Vagina (tissue), 2 donors: ENCODE measurements at places on chromosomes 1 and 21. TPM values are rescaled to one million over a fixed set of nuclear protein-coding genes. Genes with fewer than 3 reads are reported as not detected.
A peak's percentile ranks its signal among the peaks of the same experiment; 100 is the strongest.

- no peak overlapping the region for H3K4me3 ChIP-seq
- H3K36me3 ChIP-seq, result peaks cover 45% of the 10 kb centered on the region
- H3K27me3 ChIP-seq, result no peaks in the 10 kb centered on the region
- DNase-seq, result no peak
Measured at GRCh38 chr1:41003127-41003639, 18.3 kb downstream of the SLFNL1 start.

GRCh38 chr1:18109756-18110597 lies 2.4 kb downstream of the IGSF21 start:
- H3K4me3 ChIP-seq, result peak overlapping the region; percentile 19
- no peak overlapping the region for H3K27ac ChIP-seq
- peaks cover 14% of the 10 kb centered on the region for H3K27me3 ChIP-seq
- H3K4me1 ChIP-seq, result peaks cover 40% of the 10 kb centered on the region

- no peak overlapping the region for H3K27ac ChIP-seq
- no peaks in the 10 kb centered on the region for H3K36me3 ChIP-seq
- H3K27me3 ChIP-seq, result no peaks in the 10 kb centered on the region
- no peak for DNase-seq
Measured at GRCh38 chr1:174480324-174480723, 32.6 kb downstream of the GPR52 start.

- no peak for DNase-seq
- H3K4me1 ChIP-seq, result peaks cover 13% of the 10 kb centered on the region
- H3K27me3 ChIP-seq, result no peaks in the 10 kb centered on the region
- no peak overlapping the region for H3K27ac ChIP-seq
Measured at GRCh38 chr1:50605186-50605875, 182.1 kb upstream of the DMRTA2 start.

GRCh38 chr1:211874521-211875347 lies 44.2 kb upstream of the LPGAT1 start:
- no peak overlapping the region for H3K4me3 ChIP-seq
- no peak for DNase-seq
- no peaks in the 10 kb centered on the region for H3K4me1 ChIP-seq
- H3K27ac ChIP-seq, result no peak overlapping the region
- no peaks in the 10 kb centered on the region for H3K36me3 ChIP-seq

DNA sequence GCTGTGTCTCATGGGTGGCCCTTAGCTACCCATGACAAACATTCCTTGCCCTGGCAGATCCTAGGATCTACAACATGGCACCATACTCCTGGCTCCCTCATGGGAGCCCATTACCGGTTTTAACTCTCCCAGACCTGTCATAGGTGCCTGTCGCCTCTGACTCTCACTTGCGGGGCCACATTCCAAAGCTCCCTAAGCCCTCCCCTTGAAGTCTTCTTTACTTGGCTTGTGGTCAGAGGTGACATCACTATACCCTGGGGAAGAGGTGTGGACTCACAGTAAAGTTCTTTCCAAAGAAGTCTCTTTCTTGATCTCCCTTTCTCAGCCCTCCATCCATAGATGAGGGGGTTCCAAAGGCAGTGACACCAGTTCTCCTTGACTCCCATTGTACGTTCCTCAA lies 5.4 kb upstream of the SLAMF9 start:
- H3K4me1 ChIP-seq, result peaks cover 24% of the 10 kb centered on the region
- DNase-seq, result no peak
- H3K36me3 ChIP-seq, result no peaks in the 10 kb centered on the region
- no peak overlapping the region for H3K27ac ChIP-seq

- no peak for DNase-seq
- H3K4me1 ChIP-seq, result no peaks in the 10 kb centered on the region
- H3K27ac ChIP-seq, result no peak overlapping the region
- H3K36me3 ChIP-seq, result peaks cover 32% of the 10 kb centered on the region
- H3K4me3 ChIP-seq, result no peak overlapping the region
- H3K27me3 ChIP-seq, result no peaks in the 10 kb centered on the region
Measured at GRCh38 chr1:62467092-62467491, 30.2 kb downstream of the USP1 start.

GRCh38 chr1:76115171-76115570 lies 40.6 kb downstream of the ST6GALNAC3 start:
- H3K27me3 ChIP-seq, result no peaks in the 10 kb centered on the region
- H3K36me3 ChIP-seq, result no peaks in the 10 kb centered on the region
- no peak for DNase-seq
- H3K4me1 ChIP-seq, result no peaks in the 10 kb centered on the region

- no peaks in the 10 kb centered on the region for H3K36me3 ChIP-seq
- no peak for DNase-seq
- H3K4me1 ChIP-seq, result no peaks in the 10 kb centered on the region
- H3K27me3 ChIP-seq, result no peaks in the 10 kb centered on the region
Measured at GRCh38 chr21:18354947-18355346, 48.6 kb downstream of the TMPRSS15 start.

DNA sequence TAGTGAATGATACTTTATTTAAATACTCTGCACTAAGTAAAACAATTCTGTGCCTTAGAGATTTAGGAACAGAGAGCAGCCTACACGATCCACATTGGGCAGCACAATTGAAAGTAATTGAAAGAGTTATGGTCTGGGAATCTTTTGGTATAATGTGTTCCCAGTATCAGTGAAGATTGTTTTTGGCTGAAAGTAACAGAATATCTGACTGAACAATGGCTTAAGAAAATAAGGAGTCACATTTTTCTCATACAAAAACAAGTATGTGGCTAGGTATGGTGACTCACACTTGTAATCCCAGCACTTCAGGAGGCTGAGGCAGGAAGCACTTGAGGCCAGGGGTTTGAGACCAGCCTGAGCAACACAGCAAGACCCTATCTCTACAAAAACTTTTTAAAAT lies 306.2 kb downstream of the NFIA start:
- no peaks in the 10 kb centered on the region for H3K27me3 ChIP-seq
- H3K4me1 ChIP-seq, result no peaks in the 10 kb centered on the region
- peaks cover 13% of the 10 kb centered on the region for H3K36me3 ChIP-seq
- H3K4me3 ChIP-seq, result no peak overlapping the region

DNA sequence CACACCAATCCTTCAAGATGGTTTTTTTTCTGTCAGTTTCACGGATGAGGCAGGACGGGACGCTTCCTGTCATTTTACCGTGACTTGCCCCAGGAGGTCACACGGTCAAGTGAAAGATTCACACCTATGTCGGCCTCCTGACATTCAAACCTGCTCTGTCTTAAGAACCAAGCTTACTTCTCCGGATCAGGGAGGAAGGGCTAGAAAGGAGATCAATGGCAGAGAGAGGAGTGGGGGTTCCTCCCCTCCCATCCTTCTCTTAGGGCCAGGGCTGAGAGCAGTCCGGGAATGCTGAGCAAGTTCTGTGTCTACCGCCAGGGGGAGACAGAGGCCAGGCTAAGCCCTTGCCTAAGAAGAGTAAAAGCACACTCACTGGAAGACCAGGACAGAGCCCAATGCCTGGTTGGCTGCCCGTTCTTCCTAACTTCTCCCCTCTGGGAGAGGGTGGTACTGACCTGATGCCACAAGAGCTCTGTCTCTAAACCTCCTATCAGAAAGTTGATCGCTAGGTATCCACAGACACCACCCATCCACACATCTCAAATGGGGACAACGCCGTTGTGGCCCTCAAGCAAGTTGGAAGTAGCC lies 1.1 kb upstream of the PPM1J start:
- no peak for DNase-seq
- peaks cover 31% of the 10 kb centered on the region for H3K4me1 ChIP-seq
- H3K4me3 ChIP-seq, result peak overlapping the region; percentile 74

DNA sequence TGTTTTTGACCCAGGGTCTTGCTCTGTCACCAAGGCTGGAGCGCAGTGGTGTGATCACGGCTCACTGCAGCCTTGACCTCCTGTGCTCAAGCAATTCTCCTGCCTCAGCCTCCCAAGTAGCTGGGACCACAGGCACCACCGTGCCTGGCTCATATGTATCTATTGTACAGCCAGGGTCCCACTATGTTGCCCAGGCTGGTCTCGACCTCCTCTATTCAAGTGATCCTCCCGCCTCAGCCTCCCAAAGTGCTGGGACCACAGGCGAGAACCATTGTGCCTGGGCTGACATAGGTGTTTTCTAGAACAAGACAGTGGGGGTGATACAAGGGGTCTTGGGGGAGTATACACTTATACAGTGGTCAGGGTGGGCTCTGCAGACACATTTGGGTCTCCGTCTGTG lies 17.5 kb downstream of the FTCD start:
- DNase-seq, result no peak
- no peaks in the 10 kb centered on the region for H3K27me3 ChIP-seq
- no peaks in the 10 kb centered on the region for H3K36me3 ChIP-seq
- H3K4me1 ChIP-seq, result no peaks in the 10 kb centered on the region
- no peak overlapping the region for H3K27ac ChIP-seq
- H3K4me3 ChIP-seq, result no peak overlapping the region

- no peaks in the 10 kb centered on the region for H3K36me3 ChIP-seq
- H3K4me1 ChIP-seq, result peaks cover 7% of the 10 kb centered on the region
- no peak for DNase-seq
- H3K27me3 ChIP-seq, result no peaks in the 10 kb centered on the region
- H3K27ac ChIP-seq, result no peak overlapping the region
- no peak overlapping the region for H3K4me3 ChIP-seq
Measured at GRCh38 chr1:171717062-171717718, 24.7 kb downstream of the VAMP4 start.

DNA sequence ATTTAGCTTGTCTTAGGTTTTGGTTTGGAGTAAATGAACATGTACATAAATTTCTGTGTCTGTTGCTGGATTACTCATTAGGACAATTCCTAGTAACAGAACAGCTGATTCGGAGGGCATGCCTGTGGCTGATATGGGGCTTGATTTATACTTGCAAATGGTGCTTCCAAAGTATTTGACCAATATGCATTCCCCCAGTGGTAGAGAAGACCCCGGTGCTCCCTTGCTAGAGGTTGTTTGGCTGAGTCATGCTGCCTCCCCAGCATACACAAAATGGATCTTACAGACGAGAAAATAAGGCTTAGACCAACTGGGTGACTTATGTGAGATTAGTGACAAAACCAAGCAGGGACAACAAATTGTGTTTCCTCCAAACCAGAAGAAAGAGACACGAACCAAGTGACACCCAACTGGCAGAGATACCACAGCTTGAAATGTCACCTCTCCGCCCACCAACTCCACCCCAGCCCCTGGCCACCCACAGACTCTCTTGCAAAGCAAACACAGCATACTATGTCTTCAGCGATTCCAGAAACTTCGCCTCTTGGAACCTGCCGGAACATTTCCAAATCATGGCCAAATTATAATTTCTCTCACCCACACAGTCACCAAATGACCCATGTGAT lies 75.9 kb upstream of the ETS2 start:
- no peaks in the 10 kb centered on the region for H3K27me3 ChIP-seq
- no peak for DNase-seq
- no peak overlapping the region for H3K27ac ChIP-seq
- H3K4me3 ChIP-seq, result no peak overlapping the region
- H3K36me3 ChIP-seq, result no peaks in the 10 kb centered on the region

GRCh38 chr1:182085726-182086125 lies 24.2 kb upstream of the ZNF648 start:
- H3K4me3 ChIP-seq, result no peak overlapping the region
- DNase-seq, result no peak
- no peaks in the 10 kb centered on the region for H3K27me3 ChIP-seq
- H3K4me1 ChIP-seq, result peaks cover 43% of the 10 kb centered on the region
- peak overlapping the region; percentile 28 for H3K27ac ChIP-seq
- H3K36me3 ChIP-seq, result no peaks in the 10 kb centered on the region

GRCh38 chr1:162670928-162671663 lies 38.8 kb downstream of the DDR2 start:
- no peaks in the 10 kb centered on the region for H3K27me3 ChIP-seq
- DNase-seq, result no peak
- peak overlapping the region; percentile 74 for H3K27ac ChIP-seq
- peaks cover 48% of the 10 kb centered on the region for H3K4me1 ChIP-seq
- no peak overlapping the region for H3K4me3 ChIP-seq

GRCh38 chr1:167333124-167333523 lies 112.4 kb downstream of the POU2F1 start:
- no peak overlapping the region for H3K27ac ChIP-seq
- DNase-seq, result no peak
- no peaks in the 10 kb centered on the region for H3K36me3 ChIP-seq
- no peaks in the 10 kb centered on the region for H3K27me3 ChIP-seq
- no peak overlapping the region for H3K4me3 ChIP-seq

DNA sequence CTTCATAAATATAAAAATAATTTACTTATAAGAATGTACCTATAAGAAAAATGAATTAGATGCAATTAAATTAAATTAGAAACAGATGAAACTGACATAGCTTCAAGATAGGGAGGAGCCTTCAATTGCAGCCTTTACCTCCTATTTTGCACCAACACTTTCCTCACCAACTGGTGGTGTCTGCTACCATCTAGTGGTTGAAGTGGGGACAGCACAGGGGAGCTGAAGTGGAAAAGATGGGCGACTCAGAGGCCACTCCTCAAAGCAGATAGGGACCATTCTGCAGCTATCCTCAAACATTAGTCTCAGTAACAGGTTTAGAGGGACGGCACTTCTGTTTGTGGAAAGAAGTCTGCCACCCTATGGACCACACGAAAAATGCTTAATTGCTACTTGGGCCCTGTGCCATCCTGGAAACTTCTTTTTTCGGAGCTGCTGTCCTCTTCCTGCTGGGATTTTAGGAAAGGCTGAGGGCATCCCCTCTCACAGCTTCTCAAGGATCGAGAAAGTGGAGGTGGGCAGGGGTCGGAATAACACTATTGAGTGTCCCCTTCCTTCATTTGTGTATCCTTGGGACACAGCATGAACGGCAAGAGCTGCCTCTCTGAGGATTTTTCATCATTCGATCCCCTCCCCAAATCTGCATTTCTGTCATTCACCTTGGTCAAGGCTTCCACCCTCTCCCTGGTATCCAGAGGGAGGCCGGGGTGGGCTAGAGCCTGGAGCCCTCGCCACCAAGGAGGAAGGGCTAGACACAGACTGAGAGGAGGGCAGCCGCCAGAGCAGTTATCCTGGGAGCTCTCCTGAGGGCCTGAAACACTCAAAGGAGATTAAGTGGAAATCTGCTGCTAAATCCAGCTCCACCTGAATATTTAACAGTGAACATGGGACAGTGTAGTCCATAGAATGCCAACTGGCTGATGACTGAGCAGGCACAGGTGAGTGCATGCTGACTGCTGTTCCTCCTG lies 9.6 kb downstream of the PROK1 start:
- H3K4me1 ChIP-seq, result peaks cover 11% of the 10 kb centered on the region
- no peak for DNase-seq
- no peak overlapping the region for H3K27ac ChIP-seq

GRCh38 chr1:94827434-94827833 lies 7.3 kb downstream of the SLC44A3 start:
- DNase-seq, result no peak
- no peaks in the 10 kb centered on the region for H3K4me1 ChIP-seq
- no peaks in the 10 kb centered on the region for H3K36me3 ChIP-seq
- H3K4me3 ChIP-seq, result no peak overlapping the region
- H3K27ac ChIP-seq, result no peak overlapping the region

Gene RUNX1
- 62.1 TPM for total RNA-seq

Gene TESK2
- total RNA-seq, result 13.5 TPM

Gene DMRTA2
- not detected for total RNA-seq

Gene CXADR
- total RNA-seq, result 19.2 TPM

Gene IRF6
- total RNA-seq, result 83.5 TPM

Gene DNALI1
- 4.7 TPM for total RNA-seq

Gene KPRP
- total RNA-seq, result 1.2 TPM

Gene FAM72C
- total RNA-seq, result 0.49 TPM

Gene PCNT
- total RNA-seq, result 35.8 TPM

Gene AMPD1
- total RNA-seq, result not detected
